ENCODE measurements at places on chromosomes 2 and 18.

DNA sequence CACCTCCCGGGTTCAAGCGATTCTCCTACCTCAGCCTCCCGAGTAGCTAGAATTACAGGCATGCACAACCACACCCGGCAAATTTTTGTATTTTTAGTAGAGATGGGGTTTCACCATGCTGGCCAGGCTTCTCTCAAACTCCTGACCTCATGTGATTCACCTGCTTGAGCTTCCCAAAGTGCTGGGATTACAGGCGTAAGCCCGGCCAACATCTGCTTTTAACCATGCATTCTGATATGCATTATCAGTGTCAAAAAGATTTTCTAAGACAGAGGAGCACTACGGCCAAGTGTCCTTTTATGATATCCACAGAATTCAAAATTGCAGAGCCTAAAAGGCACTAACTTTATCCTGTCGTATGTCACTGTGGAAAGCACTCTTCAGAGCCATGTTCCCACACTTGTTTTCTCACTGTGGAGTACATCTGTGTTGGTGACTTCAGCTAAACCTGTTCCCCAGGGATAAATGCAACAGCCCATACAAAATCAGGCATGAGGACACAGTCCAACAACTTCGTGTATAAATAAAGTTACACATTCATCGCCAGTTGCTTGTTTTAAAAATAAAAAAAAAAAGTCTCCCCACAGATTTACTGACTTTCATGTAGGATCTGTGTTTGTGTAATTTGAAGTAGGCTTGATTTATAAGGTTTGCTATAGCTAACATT lies 56.4 kb downstream of the STK25 start:
- no peak for DNase-seq

GRCh38 chr2:196166876-196167275 lies 4.5 kb downstream of the STK17B start:
- DNase-seq = peak; percentile 90

GRCh38 chr2:96110621-96111256 lies 5.6 kb downstream of the ADRA2B start:
- DNase-seq = no peak

DNA sequence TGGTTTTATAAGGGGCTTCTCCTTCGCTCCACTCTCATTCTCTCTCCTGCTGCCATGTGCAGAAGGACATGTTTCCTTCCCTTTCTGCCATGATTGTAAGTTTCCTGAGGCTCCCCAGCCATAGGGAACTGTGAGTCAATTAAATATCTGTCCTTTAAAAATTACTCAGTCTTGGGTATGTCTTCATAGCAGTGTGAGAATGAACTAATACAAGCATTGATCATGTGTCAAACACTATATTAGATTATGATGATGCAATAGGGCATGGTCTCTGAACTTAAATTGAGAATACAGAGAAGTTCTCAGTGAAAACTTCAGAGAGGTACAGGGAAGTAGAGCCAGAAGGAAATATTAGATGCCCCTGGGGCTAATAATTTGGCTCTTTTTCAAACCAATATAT lies 5.9 kb upstream of the MAP4K3 start:
- no peak for DNase-seq

GRCh38 chr18:59605633-59606192 lies 91.5 kb downstream of the CCBE1 start:
- no peak for DNase-seq

- DNase-seq = no peak
Observed at GRCh38 chr2:172560721-172561120, 4.8 kb downstream of the PDK1 start.

- DNase-seq = no peak
Observed at GRCh38 chr18:1746131-1746530, 825.2 kb downstream of the METTL4 start.

DNA sequence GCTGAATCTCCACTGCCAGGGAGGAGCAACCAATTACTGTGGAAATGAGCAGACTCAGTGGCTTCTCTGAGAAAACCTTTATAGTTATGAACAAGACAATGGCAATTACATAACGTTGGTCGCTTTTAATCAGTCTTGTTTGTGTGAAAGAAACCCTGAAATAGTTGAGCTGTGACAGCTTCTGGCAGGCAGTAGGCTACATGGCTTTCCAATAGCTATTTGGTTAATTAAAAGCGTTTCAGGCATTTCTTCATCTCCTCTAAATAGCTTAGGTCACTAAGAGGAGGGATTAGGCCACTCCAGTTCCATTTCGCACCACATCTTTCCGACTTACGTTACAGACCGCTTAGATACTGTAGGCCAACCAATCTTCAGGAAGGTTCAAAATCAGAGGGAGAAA lies 794.4 kb upstream of the ID2 start:
- peak; percentile 4 for DNase-seq

DNA sequence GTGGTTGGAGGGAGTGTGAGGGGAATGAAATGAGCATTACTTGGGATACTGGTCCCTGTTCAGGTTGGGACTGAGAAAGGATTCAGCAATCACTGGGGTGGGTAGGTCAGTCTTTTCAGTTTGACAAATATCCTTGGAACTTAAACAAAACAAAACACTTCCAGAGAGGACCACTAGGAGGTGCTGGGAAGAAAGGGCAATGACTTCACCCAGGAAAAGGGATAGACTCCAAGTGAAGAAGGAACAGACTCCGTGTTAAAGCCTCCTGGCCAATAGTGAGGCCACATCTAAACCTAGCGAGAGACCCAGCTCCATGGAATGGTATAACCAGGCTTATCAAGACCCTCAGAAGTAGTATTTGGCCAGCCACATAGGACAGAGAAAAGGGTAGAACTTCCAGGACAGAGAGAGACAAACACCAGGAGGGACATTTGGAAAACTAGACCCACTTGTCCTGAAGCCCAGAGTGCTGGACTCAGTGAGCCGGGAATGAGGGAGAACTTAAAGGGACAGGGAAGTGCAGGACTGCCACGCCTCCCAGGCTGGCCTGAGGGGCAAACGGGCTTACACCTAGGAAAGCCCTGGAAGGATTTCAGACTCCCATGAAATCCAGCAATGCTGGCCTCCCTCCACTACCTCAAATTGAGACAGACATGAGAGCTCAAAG lies 19.6 kb upstream of the KCNG3 start:
- DNase-seq = peak; percentile 48

- peak; percentile 42 for DNase-seq
Observed at GRCh38 chr2:189115126-189115525, 64.4 kb downstream of the COL5A2 start.

- DNase-seq = no peak
Observed at GRCh38 chr2:221488136-221488807, 83.8 kb downstream of the EPHA4 start.

- DNase-seq = no peak
Observed at GRCh38 chr18:10842861-10843260, 306.5 kb downstream of the PIEZO2 start.

GRCh38 chr2:208711598-208711997 lies 305.0 kb downstream of the PTH2R start:
- no peak for DNase-seq

DNA sequence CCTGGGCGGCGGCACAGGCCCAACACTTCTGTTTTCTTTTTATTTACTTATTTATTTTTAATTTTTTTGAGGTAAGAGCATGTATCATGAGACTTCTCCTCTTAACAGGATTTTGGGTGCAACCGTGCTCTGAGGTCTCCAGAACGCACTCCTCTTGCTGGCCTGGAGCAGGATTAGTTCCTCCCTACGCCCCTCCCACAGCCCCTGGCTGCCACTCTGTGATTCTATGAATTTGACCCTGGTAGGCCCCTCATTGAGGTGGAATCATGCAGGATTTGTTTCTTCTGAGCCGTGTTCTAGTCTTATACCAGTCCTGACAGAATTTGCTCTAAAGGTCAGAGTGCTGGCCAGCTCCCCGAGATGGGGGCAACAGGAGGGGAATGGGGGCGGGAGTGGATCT lies 106.5 kb upstream of the HS6ST1 start:
- no peak for DNase-seq

DNA sequence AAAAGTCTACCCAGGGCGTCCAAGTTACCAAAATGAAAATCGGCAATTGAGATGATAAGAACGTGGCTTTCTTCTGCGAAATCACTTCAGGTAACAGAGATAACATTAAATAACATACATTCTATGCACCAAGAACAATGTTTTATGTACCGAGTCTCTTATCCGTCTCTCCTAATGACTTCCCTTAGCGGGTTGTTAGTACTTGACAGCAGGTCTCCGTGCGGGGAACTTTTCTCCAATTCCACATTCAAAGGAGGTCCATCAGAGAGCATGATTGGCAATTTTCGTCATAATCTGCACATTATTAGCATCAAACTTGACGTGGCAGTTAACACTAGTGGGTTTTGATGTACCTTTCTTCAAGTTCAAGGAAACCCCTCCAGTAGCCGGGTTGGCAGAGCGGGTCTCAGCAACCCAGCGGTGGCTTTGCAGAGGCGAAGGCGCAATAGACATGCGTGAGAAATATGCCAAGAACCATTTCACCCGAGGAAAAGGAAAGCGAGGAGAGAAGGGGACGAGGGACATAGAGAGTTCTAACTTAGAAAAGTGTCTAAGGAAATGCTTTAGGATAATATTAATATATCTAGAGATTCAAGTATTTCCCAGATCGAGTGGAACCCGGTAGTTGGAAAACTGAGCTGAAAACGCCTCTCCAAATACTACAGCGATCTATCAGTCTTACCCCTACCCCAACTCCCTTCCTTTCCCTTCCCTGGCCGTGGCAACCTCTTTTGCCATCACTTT lies 5.0 kb downstream of the EVX2 start:
- DNase-seq = no peak

DNA sequence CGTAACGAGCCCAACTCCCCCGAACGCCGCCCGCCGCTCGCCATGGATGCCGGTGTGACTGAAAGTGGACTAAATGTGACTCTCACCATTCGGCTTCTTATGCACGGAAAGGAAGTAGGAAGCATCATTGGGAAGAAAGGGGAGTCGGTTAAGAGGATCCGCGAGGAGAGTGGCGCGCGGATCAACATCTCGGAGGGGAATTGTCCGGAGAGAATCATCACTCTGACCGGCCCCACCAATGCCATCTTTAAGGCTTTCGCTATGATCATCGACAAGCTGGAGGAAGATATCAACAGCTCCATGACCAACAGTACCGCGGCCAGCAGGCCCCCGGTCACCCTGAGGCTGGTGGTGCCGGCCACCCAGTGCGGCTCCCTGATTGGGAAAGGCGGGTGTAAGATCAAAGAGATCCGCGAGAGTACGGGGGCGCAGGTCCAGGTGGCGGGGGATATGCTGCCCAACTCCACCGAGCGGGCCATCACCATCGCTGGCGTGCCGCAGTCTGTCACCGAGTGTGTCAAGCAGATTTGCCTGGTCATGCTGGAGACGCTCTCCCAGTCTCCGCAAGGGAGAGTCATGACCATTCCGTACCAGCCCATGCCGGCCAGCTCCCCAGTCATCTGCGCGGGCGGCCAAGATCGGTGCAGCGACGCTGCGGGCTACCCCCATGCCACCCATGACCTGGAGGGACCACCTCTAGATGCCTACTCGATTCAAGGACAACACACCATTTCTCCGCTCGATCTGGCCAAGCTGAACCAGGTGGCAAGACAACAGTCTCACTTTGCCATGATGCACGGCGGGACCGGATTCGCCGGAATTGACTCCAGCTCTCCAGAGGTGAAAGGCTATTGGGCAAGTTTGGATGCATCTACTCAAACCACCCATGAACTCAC lies 673 bp downstream of the PCBP1 start:
- peak; percentile 59 for DNase-seq

DNA sequence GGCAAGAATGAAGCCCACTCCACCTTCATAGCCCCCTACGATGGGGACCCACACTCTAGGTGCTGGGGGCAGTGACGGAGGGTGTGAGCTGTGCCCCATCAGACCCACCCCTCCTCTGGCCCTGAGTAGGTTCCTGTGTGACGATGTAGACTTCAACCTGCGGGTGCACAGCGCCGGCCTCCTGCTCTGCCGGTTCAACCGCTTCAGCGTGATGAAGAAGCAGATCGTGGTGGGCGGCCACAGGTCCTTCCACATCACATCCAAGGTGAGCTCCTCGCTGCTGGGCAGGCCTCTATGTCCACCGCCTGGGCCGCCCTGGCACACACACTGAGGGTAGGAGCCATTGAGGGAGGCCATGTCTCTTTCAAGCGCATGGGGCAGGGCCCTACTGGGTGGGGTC lies 34.9 kb downstream of the NTSR2 start:
- DNase-seq = no peak
